ENCODE measurements at places on chromosomes 1 and 21.

DNA sequence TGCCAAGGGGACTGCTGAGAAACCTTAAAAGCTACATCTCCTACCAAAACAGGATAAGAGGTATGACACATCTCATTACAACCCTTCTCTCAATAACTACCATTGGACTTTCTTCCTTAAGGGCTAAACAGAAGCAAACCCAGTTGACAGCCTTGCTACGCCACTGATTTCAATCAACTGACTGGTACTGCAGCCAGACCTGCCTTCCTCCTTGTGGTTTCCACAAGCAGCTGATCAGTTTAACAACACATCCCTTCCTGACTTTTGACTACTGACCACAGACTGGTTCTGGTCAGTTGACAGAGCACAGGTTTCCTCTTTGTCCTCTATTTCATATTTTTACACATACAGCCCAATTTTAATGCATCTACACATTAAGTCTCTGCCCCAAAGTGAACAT lies 108.8 kb downstream of the ADAMTS1 start:
- DNase-seq: no peak

DNA sequence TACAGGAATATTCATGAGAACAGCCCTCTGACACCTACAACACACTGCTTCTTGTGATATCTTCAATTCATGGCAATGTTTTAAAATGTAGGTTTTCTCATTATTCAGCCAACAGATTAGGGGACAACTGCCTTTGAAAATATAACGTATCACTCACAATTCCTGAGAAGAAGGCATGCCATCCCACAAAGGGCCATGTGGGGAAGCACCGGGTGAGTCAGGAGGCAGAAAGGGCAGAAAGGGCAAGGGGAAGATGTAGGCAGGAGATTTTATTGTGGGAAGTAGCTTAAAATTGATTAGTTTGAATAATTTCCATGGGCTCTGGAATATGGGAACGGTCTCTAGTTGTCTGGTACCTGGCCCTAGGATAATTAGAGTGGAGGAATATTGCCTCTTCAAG lies 165.7 kb downstream of the HHIPL2 start:
- no peak for DNase-seq

DNA sequence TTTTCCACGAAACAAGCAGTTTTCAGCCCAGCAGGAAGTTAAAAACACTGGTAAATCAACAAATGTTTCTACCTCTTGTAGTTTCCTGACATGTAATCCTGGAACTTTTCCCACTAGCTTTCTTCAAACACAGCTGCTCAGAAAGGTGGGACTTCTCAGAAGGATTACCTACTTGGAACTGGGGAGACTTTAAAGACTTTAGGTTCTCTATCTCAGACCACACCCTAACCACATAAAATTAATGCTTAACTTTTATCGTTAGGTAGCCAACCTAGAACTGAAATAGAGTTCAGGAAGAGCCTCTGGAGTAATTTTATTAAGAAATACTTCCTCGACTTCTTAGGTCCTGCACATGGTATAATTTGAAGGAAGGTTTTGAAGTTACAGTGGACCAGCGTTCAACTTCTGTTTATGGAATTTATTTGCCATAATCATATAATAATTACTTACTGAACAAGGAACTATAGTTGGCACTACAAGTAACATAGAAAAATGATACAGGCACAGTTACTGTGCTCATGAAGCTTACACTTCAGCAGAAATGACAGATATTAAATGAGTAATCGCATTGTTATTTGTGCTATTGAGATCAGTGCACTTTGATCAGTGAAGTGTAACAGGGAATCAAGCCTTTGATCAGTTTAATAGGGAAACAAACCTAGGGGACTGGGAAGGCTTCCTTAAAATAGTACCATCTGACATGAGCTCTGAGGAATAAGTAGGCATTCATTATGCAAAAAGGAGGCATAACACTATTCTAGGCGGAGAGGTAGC lies at the start of gene BCL2L15:
BCL2L15 (minus strand) TSS at position 180 of the 774 bp plus-strand sequence. CDS start 206 bp downstream, outside the sequence.
- DNase-seq: no peak

GRCh38 chr21:37264808-37265207 lies 2.3 kb downstream of the VPS26C start:
- DNase-seq: no peak

DNA sequence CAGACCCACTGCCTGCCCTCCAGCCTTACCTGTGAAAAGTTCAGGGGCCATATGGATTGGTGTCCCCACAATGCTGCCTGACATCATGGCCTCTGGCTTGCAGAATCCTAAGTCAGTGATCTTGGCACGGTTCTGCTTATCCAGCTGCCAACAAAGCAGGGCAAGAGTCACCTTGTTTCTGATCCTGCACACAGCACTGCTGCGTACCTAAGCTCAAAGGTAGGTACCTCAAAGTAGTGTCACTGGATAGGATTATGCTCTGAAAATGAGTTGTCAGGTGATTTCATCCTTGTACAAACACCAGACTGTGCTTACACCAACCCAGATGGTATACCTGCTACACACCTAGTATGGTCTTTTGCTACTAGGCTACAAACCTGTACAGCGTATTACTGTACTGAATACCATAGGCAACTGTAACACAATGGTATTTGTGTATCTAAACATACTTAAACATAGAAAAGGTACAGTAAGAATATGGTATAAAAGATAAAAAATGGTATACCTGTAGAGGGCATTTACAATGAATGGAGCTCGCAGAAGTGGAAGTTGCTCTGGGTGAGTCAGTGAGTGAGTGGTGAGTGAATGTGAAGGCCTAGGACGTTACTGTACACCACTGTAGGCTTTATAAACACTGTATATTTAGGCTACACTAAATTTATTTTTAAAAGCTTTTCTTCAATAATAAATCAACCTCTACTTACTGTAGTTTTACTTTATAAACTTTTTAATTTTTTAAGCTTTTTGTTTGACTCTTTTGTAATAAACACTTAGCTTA lies 29.1 kb upstream of the RBBP5 start:
- no peak for DNase-seq

GRCh38 chr1:177471244-177471643 lies 300.5 kb downstream of the BRINP2 start:
- no peak for DNase-seq

- no peak for DNase-seq
Observed at GRCh38 chr1:22710701-22711049, at the start of gene EPHB2. TSS of gene EPHB2 (plus strand) at chr1:22710839. CDS start at chr1:22710983, 144 bp downstream.

GRCh38 chr1:162885265-162885664 lies 24.3 kb upstream of the CCDC190 start:
- no peak for DNase-seq

- DNase-seq: no peak
Observed at GRCh38 chr1:186648613-186649012, 31.6 kb downstream of the PTGS2 start.

DNA sequence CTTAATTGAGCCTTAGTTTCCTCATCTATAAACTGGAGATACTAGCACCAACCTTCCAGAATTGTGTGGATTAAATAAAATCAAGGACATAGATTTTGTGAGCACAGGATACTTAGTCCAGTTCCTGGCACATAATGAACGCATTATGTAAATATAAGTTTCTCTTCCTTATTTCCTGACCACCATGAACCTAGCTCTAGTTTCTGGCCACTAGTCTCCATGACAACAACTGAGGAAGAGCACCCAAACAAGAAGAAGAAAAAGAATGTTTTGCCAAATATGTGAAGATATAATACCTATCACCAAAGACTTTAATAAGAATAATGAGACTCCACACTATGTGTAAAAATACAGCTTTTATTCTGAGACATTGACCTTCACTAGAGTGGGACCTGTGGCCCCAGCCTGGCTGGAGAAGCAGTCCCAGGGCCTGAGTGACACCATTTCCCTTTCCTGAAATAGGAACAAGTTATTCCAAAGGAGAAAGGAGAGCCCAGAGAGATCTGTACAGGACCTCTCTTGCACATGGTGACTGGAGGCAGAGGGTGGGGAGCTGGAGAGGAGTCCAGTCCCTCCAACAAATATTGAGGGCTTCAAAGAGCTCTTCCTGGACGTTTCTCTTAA lies 940 bp upstream of the USF1 start:
- no peak for DNase-seq

GRCh38 chr21:46624050-46624449 lies 11.4 kb upstream of the PRMT2 start:
- DNase-seq: no peak

DNA sequence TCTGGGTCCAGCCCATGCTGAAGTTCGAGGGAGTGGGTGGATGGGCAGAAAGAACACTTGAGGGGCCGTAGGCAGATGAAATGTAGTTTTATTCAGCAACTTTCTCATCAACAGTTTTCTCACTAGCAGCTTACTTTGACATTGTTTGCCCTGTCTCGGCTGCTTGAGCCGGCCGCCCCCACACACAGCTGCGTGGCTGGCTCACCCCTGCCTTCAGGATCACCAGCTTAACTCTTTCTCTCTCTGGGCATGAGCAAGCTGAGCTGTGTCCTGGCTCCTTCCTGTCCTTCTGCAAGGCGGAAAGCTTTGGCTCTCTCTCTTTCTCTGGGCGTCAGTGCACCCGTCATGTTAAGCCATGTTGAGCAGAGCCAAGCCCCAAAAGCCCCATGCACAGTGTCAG lies 104.4 kb upstream of the GNG12 start:
- DNase-seq: no peak

- DNase-seq: no peak
Observed at GRCh38 chr1:225770561-225771248, 6.9 kb upstream of the SRP9 start.

GRCh38 chr1:94926915-94927404 lies at the start of gene CNN3:
TSS of gene CNN3 (minus strand) at chr1:94927110. CDS start at chr1:94926894, 216 bp downstream.
- peak; percentile 34 for DNase-seq

DNA sequence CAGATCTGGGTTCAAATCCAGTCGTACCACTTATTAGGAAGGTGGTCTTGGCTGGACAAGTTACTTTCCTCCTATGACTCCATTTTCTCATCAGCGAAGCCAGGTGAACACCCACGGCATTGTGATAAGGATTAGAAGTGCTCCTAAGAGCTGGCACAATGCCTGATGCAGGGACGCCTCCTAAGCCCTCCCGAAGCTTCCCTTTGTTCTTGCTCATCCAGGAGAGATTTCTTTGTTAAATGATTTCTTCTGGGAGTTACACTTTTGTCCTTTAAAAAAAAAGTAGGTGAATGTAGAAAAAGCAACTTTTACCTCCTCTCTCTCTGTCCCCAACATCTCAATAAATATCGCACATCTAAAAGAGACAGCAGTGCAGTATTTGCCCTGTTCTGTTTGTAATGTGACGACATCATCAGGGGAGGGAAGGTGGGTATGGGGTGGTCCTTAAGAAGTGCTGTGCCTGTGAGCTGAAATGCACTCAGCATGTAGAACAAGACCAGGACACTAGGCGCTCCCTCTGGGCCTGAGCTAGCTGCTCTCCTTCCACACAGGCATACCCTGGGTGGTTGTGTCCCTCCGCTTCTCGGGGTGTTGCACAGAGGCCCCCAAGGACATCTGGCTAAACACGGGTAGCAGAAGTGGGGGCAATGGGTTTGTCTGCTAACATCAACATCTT lies 43.9 kb downstream of the SUSD4 start:
- DNase-seq: no peak

GRCh38 chr1:17244821-17245740 lies 3.8 kb upstream of the PADI3 start:
- DNase-seq: no peak

- no peak for DNase-seq
Observed at GRCh38 chr1:90198616-90199332, 203.9 kb downstream of the ZNF326 start.

DNA sequence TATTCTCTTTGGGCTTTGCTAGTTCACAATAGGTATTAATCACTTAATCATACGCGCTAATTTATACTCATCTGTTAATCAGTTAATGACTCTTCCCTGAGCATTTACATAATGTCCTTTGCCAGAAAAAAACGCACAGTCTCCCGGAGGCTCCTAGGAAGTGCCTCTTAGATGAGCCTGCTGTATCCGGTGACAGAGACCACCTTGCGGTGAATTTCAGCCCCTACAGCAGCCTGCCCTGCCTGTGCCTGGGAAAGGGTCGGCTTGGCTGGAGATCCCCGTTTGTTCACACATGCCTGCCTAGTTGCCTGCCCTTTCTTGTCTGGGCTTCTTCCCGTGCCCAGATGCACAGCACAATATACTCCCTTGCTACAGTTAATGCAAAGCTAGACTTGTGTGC lies 152.9 kb downstream of the ZBTB18 start:
- DNase-seq: no peak

- DNase-seq: no peak
Observed at GRCh38 chr1:86948212-86948611, 33.8 kb downstream of the HS2ST1 start.
